ENCODE measurements at places on chromosomes 5 and 9.

GRCh38 chr5:9363449-9363848 is 182.4 kb downstream of the SEMA5A start:
- DNase-seq = no peak

DNA sequence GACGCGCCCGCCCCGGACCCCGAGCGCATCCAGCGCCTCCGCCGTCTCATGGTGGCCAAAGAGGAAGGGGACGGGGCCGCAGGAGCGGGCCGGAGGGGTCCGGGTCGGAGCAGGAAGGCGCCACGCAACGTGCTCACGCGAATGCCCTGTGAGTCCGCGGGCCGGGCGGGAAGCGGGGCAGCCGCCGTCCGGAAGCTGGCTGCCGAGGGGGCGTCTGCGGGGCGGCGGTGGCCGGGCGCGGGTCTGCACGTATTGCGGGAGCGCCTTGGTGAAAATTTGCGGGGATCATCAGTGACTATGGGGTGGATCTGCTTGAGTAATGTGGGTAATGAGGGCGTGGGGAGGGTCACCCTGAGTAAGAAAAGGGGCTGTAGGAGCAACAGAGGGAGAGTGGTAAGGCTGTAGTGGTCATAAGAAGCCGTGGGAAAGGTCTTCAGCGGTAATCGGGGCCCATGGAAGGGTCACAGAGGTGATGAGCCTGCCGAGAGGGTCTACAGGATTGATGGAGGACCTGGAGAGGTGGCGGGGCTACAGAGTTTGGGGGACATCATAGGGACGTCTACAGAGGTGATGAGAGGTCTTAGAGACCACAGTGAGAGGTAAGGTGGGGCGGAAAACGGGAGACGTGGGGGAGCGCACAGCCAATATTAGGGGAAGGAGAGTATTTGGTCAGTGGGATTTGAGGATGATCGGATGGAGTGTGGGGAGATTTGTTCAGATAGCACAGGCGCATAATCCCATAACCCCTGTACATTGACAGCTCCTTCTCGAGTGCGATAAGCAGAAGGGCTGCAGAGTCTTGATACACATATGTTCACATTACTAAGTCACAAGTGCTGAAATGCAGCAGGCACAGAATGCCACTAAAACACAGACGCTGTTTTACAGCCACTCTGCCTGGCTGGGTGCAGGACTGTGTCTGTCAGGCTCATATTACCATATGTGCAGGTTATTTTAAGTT is 819 bp downstream of the LSM11 start:
- no peak for DNase-seq

GRCh38 chr5:43335681-43336080 is 22.5 kb upstream of the HMGCS1 start:
- DNase-seq = no peak

DNA sequence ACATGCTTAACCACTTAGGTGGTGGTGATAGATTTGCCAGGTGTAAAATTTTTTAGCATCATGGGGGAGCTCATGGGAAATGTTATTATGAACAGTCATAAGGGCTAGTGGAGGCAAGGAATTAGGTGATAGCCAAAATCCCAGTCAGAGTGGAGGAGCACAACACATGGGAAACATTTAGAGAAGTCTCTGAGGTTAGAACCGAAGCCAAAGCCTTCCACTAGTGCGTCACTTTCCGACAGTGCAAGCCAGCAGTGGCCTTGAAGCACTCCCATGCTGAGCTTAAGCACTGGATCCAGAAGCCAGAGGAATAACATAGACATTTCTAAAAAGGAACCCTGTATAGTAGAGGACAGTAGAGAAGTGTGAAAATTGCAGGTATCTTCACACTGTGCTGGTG is 101.5 kb upstream of the SNX2 start:
- DNase-seq = no peak

GRCh38 chr5:125064621-125065438 is 318.4 kb upstream of the ZNF608 start:
- DNase-seq = no peak

All from activated naive CD4-positive, alpha-beta T cell treated with anti-CD3 and anti-CD28 coated beads, Interleukin-2, amount 50 U/mL, for 16 hours (primary cell).